ENCODE measurements at places on chromosomes 1 and 21. TPM values are rescaled to one million over a fixed set of nuclear protein-coding genes. Genes with fewer than 3 reads are reported as not detected.

The HPDL gene
- total RNA-seq, result not detected

The DRAXIN gene
- total RNA-seq, result 0.47 TPM

The FAM163A gene
- total RNA-seq, result not detected

The CD1B gene
- total RNA-seq, result not detected

The AMY2B gene
- 2.6 TPM for total RNA-seq

The PIK3CD gene
- total RNA-seq, result 9.2 TPM

The ARHGEF10L gene
- 14.7 TPM for total RNA-seq

The TMEM59 gene
- total RNA-seq, result 121 TPM

The INPP5B gene
- total RNA-seq, result 20.8 TPM

The ANKRD34A gene
- total RNA-seq, result 1.1 TPM

The KRTAP21-2 gene
- total RNA-seq, result not detected

The PCP4 gene
- not detected for total RNA-seq

The TTC3 gene
- total RNA-seq, result 71.5 TPM

The RNU1-2 gene
- 1,685 TPM for total RNA-seq

The DONSON gene
- total RNA-seq, result 31.7 TPM

The FAM72A gene
- total RNA-seq, result 23.0 TPM

The ADGRL4 gene
- 0.10 TPM for total RNA-seq

The EPHA2 gene
- total RNA-seq, result 164 TPM

The TTF2 gene
- total RNA-seq, result 60.3 TPM

The PRKAB2 gene
- total RNA-seq, result 10.9 TPM

The ZMYND12 gene
- 0.25 TPM for total RNA-seq

The C1QTNF12 gene
- total RNA-seq, result 6.9 TPM

Data from HCT116 (cell line).